ENCODE measurements at places on chromosomes 13 and 19.
A peak's percentile ranks its signal among the peaks of the same experiment; 100 is the strongest.

DNA sequence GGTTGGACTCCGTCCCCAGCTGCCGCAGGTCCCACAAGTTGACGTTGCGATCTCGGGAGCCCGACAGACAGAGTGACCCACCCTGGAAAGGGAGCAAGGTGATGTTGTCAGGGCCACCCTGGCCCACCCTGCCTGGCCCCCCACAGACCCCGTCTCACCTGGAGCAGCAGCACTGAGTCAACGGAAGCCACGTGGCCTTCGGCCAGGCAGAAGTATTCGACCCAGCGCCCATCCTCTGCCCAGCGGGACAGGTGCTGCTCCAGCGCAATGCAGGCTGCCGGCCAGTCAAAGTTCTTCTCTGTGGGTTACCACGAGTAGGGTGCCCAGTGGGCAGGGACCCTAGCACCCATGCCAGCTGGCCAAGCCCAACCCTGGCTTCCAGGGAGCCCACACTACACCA, 1.8 kb downstream of the FBXW9 start:
- DNase-seq = no peak

- no peak for DNase-seq
These were observed 17.5 kb downstream of the PCDH8 start for GRCh38 chr13:52830946-52831345.

DNA sequence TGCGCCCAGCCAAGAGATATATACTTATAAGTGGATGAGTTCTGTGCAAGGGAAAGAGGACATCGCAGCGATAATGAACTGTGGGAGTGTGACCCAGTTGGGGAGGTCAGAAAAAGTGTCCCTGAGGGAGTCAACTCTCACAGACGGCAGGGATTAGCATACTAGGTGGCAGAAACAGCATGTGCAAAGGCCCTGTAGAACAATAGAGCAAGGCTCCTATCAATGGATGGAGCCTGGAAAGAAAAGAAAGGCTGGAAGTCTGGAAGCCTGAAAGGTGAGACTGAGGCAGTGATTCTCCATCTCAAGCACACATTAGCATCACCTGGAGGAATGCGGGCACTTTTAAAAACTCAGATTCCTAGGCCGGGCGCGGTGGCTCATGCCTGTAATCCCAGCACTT, 21.4 kb upstream of the TNFSF14 start:
- no peak for DNase-seq

DNA sequence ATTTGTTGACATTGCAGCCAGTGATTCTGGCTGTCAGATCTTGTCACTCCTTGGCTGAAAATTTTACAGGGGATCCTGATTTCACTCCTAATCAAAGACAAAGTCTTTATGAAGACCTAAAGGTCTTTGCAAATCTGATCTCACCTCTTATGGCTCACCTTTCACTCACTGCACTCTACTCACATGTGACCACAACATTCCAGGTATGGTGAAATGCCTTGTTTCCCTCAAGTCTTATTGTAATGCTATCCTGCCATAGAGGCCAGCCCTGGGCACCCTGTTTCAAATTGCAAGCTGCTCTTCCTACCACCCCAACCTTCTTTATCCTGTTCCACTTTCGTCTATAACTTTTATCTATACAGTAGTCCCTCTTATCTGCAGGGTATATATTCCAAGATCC, 200.1 kb downstream of the NDFIP2 start:
- DNase-seq = no peak

GRCh38 chr19:13038306-13039210, 43.3 kb downstream of the NFIX start:
- DNase-seq = no peak

DNA sequence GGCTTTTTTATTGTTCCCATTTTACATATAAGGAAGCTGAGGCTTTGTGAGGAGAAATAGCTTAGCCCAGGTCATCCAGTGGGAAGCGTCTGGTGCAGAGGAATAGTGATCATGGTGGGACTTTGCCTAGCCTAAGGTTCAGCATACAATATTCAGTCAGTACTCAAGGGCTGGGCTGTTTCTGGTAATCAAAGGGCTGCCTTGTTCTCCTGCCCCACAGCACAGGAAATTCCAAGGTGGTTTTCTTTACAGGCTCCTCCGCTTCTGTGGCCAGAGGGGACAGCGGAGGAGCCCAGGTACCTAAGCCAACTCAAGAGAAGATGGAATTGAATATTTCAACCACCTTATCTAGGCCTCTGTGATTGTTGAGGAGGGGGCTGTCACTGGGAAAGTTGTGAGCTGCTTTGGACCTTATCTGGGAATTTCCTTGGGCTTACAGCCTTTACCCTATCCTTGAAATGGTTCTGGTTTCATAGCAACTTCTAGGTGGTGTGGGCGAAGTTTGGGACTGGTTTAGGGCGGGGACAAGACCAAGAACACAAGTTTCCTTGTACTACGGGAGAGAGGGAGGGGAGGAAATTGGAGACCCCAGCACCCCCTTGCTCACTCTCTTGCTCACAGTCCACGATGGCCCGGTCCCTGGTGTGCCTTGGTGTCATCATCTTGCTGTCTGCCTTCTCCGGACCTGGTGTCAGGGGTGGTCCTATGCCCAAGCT, at the start of gene MIA:
TSS of gene MIA (plus strand) at position 606 of the 716 bp plus-strand sequence. CDS start at position 628, 22 bp downstream.
- no peak for DNase-seq

GRCh38 chr19:16076958-16077611, 790 bp downstream of the TPM4 start:
- peak; percentile 61 for DNase-seq

- no peak for DNase-seq
These were observed 7.6 kb upstream of the PEPD start for GRCh38 chr19:33529094-33529676.

GRCh38 chr19:36377541-36378178, 1.3 kb downstream of the ZFP14 start:
- no peak for DNase-seq

- peak; percentile 14 for DNase-seq
These were observed 26.1 kb upstream of the TFDP1 start for GRCh38 chr13:113558461-113558860.

- DNase-seq = no peak
These were observed 7.9 kb upstream of the PDE4A start for GRCh38 chr19:10412257-10412977.

- no peak for DNase-seq
These were observed 864.1 kb downstream of the DIAPH3 start for GRCh38 chr13:59299584-59299983.

DNA sequence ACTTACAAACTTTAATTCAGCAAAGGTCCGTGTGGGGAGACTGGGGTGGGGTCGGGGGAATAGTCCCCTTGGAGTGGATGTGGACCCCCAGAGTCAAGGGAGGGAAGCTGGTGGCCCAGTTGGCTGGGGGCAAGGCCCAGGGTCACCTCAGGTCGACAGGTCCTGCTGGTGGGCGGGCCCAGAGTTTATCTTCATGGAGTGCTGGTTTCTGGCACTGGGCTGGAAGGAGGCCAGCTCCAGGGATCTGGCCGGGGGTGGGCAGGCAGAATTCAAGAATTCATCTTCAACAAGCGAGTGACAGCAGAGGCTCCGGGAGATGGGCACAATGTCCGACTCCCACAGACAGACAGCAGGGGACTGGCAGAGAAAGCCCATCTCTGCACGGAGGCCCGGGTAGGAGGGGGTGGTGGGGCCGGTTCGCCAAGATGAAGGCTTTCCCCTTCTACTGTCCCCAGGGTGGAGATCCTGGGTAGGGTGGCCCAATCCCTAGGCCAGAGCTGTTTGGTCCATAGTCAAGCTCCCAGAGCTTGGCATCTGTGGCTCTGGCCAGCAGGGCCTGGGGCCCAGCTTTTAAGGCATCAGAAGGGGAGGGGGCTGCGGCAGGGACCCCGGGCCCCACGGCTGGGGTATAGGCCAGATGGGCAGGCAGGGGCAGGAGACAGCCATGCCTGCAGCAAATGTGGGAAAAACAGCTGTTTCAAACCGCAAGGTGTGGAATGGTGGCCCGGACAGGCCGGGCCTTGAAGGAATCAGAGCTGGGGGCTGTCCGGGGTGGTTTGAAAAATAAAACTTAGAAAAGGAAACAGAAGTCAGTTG, 622 bp upstream of the FDX2 start:
- no peak for DNase-seq

DNA sequence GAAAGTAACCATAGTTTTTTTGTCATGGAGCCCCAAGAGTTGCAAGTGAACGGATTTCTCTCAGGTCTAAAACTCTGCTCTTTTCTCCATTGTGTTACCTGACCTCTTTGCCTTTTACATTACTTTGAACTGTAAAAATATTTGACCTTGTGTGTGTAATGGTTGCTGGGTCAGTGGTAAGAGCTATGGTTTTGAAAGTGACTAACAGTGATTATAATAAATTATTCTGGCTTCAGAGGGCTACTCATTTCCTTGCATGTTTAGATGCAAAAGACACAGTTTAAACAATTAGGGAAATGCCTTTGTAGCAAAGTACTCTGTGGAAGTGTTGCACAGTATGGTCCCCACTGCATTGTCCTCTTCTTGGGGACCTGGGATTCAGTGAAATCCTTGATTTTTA, 29.3 kb upstream of the PSG8 start:
- DNase-seq = no peak

GRCh38 chr19:40686882-40687524, 3.4 kb downstream of the NUMBL start:
- DNase-seq = no peak

DNA sequence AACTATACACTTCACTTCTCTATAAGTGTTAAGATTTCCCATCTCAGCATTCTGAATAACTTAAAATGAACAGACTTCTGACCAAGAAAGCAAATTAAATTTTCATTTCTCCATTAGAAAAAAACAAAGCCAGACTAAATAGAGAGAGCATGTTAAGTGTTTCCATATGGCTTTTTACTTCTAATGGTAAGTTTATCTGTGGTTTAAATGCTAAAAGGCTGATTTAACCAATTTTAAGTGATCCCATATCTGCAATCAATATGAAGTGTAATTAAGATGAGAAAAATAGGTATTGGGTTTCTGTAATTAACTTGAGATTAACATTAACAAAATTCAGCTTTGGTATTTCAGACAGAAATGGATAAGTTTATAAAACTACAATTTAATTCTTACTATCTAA, 107.8 kb downstream of the ELF1 start:
- no peak for DNase-seq

DNA sequence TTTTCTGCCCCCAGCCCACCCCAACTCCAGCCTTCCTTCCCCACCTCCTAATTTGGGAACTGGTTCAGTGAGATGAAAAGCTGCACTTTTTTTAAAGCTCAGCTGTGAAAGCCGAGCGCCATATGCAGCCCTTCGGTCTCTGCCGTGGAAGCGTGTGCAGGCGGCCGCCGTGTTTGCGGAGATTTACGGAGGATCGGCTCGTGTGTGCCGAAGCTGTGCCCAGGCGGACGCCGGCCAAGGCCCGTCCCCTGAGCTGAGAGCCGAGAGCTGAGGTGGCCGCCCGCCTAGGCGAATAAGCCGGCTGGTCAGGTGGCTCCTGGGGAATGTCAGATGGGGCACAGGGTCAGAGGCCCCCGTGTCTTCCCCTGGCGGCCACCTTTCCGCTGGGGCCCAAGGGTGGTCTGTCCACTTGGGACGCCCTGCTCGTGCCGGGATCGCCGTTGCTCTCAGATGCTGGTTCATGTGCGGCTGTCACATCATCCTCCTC, 78.7 kb downstream of the ZNF536 start:
- no peak for DNase-seq

GRCh38 chr19:18649371-18650020, 12.7 kb downstream of the KLHL26 start:
- DNase-seq = peak; percentile 45

GRCh38 chr19:55536366-55536765, 567 bp downstream of the SBK2 start:
- DNase-seq = no peak

GRCh38 chr19:56162258-56162657, 13.6 kb upstream of the GALP start:
- DNase-seq = no peak

GRCh38 chr13:27476943-27477703, 26.8 kb upstream of the MTIF3 start:
- DNase-seq = peak; percentile 21

DNA sequence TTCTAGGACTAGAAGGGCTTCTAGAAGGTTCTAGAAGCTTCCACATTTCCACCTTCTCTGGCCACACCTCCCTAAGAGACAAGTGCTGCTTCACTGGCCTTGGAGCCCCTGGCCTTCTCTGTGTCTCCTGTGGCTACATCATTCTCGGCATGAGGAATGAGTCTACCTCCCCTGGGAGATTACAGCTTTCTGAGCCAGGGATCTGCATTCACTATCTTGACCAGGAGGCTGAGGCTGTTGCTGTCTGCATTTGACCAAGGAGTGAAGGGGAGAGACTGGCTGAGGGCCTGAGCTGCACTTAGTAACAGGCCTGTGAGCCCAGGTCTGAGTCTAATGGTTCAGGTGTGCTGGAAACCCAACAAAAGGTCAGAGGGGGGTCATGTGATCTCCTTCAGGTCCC, 5.3 kb downstream of the CPAMD8 start:
- DNase-seq = no peak

- no peak for DNase-seq
These were observed 36.6 kb downstream of the MUC16 start for GRCh38 chr19:8973501-8974091.

- peak; percentile 55 for DNase-seq
These were observed 328.9 kb downstream of the DIAPH3 start for GRCh38 chr13:59834801-59835200.

Data from fibroblast of skin of scalp (primary cell).